ENCODE measurements at places on chromosomes 7 and 10. TPM values are rescaled to one million over a fixed set of nuclear protein-coding genes. Genes with fewer than 3 reads are reported as not detected.

Gene FAM237B
- total RNA-seq, result not detected

Gene ANXA8L1
- total RNA-seq, result 127 TPM

Gene DOCK4
- total RNA-seq, result 9.3 TPM

Gene KIF11
- total RNA-seq, result 37.9 TPM

Gene PLXNA4
- total RNA-seq, result 0.41 TPM

Gene TMEM184A
- total RNA-seq, result 7.7 TPM

Gene HOXA5
- total RNA-seq, result 5.9 TPM

Gene CPEB3
- total RNA-seq, result 0.33 TPM

Gene IFIT1B
- not detected for total RNA-seq

Gene BZW2
- total RNA-seq, result 96.3 TPM

Gene CCDC172
- total RNA-seq, result not detected

Gene SPDYE2
- not detected for total RNA-seq

Gene INMT
- total RNA-seq, result not detected

Gene CYP2C19
- total RNA-seq, result not detected

Gene CACNA2D1
- 7.0 TPM for total RNA-seq

Gene DDX50
- total RNA-seq, result 35.3 TPM

Gene AKR1C2
- 3,638 TPM for total RNA-seq

Gene C10orf143
- total RNA-seq, result 0.39 TPM

Gene PTPRZ1
- not detected for total RNA-seq

Gene SCART1
- 0.22 TPM for total RNA-seq

Gene GPER1
- 1.2 TPM for total RNA-seq

Gene OR2F2
- not detected for total RNA-seq

Gene CTTNBP2
- 0.29 TPM for total RNA-seq
